ENCODE measurements at places on chromosomes 2 and 18. TPM values are rescaled to one million over a fixed set of nuclear protein-coding genes. Genes with fewer than 3 reads are reported as not detected.

Gene SLC11A1
- 302 TPM for total RNA-seq

Gene MRPL19
- total RNA-seq = 41.0 TPM

Gene BIN1
- total RNA-seq = 33.4 TPM

Gene CNDP1
- not detected for total RNA-seq

Gene MARS2
- total RNA-seq = 6.5 TPM

Gene AKAIN1
- not detected for total RNA-seq

Gene MDH1B
- total RNA-seq = 0.26 TPM

DNA sequence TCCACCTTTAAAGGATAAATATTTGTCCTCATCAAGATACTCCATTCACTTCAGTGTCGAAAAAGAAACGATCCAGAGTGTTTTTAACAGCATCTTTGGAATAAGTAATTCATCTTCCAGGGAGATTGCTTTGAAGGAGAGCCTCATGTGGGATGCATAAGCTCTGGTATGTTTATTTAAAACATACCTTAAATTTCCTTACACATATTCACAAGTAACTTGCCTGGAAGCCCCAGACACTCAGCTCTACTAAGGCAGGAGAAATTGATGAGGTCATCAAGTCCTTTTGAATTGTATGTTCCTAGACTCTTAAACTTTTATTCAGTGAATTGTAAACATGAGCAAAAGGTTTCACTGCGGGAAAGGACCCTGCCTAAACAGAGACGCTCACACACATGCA, 103.0 kb downstream of the CDK15 start:
- no peaks in the 10 kb centered on the region for H3K36me3 ChIP-seq
- H3K27ac ChIP-seq = no peak overlapping the region
- H3K27me3 ChIP-seq = no peaks in the 10 kb centered on the region
- H3K4me1 ChIP-seq = peaks cover 9% of the 10 kb centered on the region

GRCh38 chr2:176446718-176447414, 177.6 kb downstream of the MTX2 start:
- no peaks in the 10 kb centered on the region for H3K4me1 ChIP-seq

DNA sequence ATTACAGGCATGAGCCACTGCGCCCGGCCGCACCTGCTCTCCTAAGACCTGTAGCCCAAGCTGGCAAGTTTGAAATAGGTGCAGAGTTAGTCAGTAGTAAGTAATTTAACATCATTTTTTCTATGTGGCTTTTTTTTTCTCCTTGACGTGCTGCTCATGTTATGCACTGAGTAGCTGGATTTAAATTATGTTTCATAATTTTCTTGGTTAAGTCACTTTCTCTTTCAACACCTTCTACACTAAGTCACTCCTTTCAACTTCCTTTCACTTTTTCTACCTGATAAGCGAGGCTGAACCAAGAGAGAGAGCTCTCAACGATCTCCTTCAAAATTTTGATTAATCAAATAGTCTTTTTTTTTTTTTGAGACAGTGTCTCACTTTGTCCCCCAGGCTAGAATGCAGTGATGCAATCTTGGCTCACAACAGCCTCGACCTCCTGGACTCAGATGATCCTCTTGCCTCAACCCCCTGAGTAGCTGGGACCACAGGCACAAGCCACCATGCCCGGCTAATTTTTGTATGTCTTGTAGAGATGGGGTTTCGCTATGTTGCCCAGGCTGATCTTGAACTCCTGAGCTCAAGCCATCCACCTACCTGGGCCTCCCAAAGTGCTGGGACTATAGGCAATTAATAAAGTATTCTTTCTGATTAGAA, 13.1 kb downstream of the CASP8 start:
- no peak overlapping the region for H3K27ac ChIP-seq
- H3K4me3 ChIP-seq = no peak overlapping the region
- DNase-seq = no peak
- H3K27me3 ChIP-seq = no peaks in the 10 kb centered on the region
- no peaks in the 10 kb centered on the region for H3K4me1 ChIP-seq
- H3K36me3 ChIP-seq = peaks cover 84% of the 10 kb centered on the region

- H3K4me3 ChIP-seq = no peak overlapping the region
- H3K36me3 ChIP-seq = no peaks in the 10 kb centered on the region
Observed at GRCh38 chr2:85089585-85089984, 43.6 kb upstream of the TCF7L1 start.

GRCh38 chr18:10195529-10195928, 258.9 kb upstream of the APCDD1 start:
- H3K27ac ChIP-seq = no peak overlapping the region
- H3K27me3 ChIP-seq = no peaks in the 10 kb centered on the region
- peaks cover 8% of the 10 kb centered on the region for H3K4me1 ChIP-seq
- H3K4me3 ChIP-seq = no peak overlapping the region

GRCh38 chr2:44598330-44599119, 236.8 kb downstream of the CAMKMT start:
- H3K4me3 ChIP-seq = no peak overlapping the region
- DNase-seq = no peak
- H3K27ac ChIP-seq = no peak overlapping the region
- no peaks in the 10 kb centered on the region for H3K27me3 ChIP-seq
- no peaks in the 10 kb centered on the region for H3K4me1 ChIP-seq

GRCh38 chr2:25894135-25894830, 16.0 kb upstream of the ASXL2 start:
- H3K27me3 ChIP-seq = no peaks in the 10 kb centered on the region
- H3K27ac ChIP-seq = no peak overlapping the region
- H3K4me3 ChIP-seq = no peak overlapping the region
- H3K4me1 ChIP-seq = no peaks in the 10 kb centered on the region
- H3K36me3 ChIP-seq = no peaks in the 10 kb centered on the region

GRCh38 chr2:15594291-15595256, 2.9 kb downstream of the DDX1 start:
- DNase-seq = no peak
- no peaks in the 10 kb centered on the region for H3K27me3 ChIP-seq
- no peak overlapping the region for H3K4me3 ChIP-seq
- H3K36me3 ChIP-seq = peaks cover 47% of the 10 kb centered on the region
- H3K4me1 ChIP-seq = peaks cover 15% of the 10 kb centered on the region
- no peak overlapping the region for H3K27ac ChIP-seq

GRCh38 chr2:68757081-68757480, 22.5 kb downstream of the ARHGAP25 start:
- peaks cover 31% of the 10 kb centered on the region for H3K4me1 ChIP-seq
- H3K36me3 ChIP-seq = no peaks in the 10 kb centered on the region
- H3K4me3 ChIP-seq = no peak overlapping the region
- H3K27me3 ChIP-seq = no peaks in the 10 kb centered on the region

DNA sequence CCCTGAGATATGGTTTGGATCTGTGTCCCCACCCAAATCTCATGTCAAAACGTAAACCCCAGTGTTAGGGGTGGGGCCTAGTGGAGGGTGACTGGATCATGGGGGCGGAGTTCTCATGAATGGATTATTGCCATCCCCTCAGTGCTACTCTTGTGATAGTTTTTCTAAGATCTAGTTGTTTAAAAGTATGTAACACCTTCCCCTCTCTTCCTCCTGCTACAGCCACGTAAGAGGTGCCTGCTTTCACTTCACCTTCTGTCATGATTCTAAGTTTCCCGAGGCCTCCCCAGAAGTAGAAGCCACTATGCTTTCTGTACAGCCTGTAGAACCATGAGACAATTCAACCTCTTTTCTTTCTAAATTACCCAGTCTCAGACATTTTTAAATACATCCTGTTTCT, 16.9 kb downstream of the PUM2 start:
- H3K27me3 ChIP-seq = no peaks in the 10 kb centered on the region
- H3K4me1 ChIP-seq = peaks cover 30% of the 10 kb centered on the region
- no peak overlapping the region for H3K4me3 ChIP-seq

GRCh38 chr2:157932480-157933159, 56.5 kb upstream of the ACVR1 start:
- H3K4me1 ChIP-seq = no peaks in the 10 kb centered on the region
- no peaks in the 10 kb centered on the region for H3K36me3 ChIP-seq
- H3K27ac ChIP-seq = no peak overlapping the region
- no peaks in the 10 kb centered on the region for H3K27me3 ChIP-seq

- H3K4me3 ChIP-seq = no peak overlapping the region
- peaks cover 19% of the 10 kb centered on the region for H3K4me1 ChIP-seq
- H3K36me3 ChIP-seq = peaks cover 65% of the 10 kb centered on the region
- no peak overlapping the region for H3K27ac ChIP-seq
- DNase-seq = peak; percentile 58
- H3K27me3 ChIP-seq = no peaks in the 10 kb centered on the region
Observed at GRCh38 chr2:238169708-238170251, 11.0 kb downstream of the ERFE start.

- no peaks in the 10 kb centered on the region for H3K27me3 ChIP-seq
- H3K4me3 ChIP-seq = no peak overlapping the region
- H3K4me1 ChIP-seq = peaks cover 46% of the 10 kb centered on the region
- DNase-seq = no peak
- H3K36me3 ChIP-seq = peaks cover 44% of the 10 kb centered on the region
Observed at GRCh38 chr2:98606431-98606830, 1.9 kb downstream of the COA5 start.

DNA sequence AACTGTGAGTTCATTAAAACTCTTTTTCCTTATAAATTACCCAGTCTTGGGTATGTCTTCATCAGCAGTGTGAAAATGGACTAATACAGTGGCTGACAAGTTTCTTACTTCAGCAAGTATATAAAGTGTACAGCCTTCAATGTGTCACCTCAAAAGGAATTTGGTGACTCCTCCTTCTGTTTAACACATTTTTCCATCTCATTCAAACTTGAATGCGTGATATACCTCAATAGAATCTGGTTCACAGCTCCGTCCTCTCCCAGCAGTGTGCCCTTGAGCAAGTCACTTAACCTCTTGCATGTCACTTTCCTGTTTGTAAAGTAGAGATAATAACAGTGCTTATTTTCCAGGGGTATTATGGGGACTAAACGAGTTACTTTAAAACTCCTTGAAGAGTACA, 159.6 kb downstream of the CCBE1 start:
- H3K36me3 ChIP-seq = no peaks in the 10 kb centered on the region
- no peak overlapping the region for H3K27ac ChIP-seq
- DNase-seq = no peak
- H3K27me3 ChIP-seq = no peaks in the 10 kb centered on the region
- H3K4me1 ChIP-seq = no peaks in the 10 kb centered on the region

GRCh38 chr2:85445316-85446295, 27.1 kb downstream of the SH2D6 start:
- H3K27ac ChIP-seq = peak overlapping the region; percentile 51
- no peak for DNase-seq
- no peaks in the 10 kb centered on the region for H3K27me3 ChIP-seq
- H3K4me1 ChIP-seq = peaks cover 5% of the 10 kb centered on the region
- no peaks in the 10 kb centered on the region for H3K36me3 ChIP-seq

DNA sequence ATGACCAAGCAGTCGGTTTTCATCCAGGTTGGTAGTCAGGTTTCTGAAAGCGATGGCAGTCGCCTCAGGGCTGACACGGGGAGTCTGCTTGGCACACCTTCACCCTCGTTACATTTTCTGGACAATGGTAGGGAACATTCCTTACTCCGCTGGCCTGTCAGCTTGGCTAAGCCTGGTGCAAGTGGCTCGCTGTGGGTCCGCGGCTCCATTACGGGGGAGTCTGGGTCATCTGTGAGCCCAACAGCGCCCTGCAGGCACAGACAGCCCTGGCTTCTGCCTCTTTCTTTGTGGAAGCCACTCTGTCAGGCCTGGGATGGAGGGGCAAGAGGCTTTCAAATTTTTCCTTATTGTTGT, 95.6 kb downstream of the HDAC4 start:
- H3K36me3 ChIP-seq = no peaks in the 10 kb centered on the region
- no peak overlapping the region for H3K4me3 ChIP-seq
- no peaks in the 10 kb centered on the region for H3K27me3 ChIP-seq

- no peak for DNase-seq
- H3K27me3 ChIP-seq = no peaks in the 10 kb centered on the region
- H3K4me3 ChIP-seq = no peak overlapping the region
- no peak overlapping the region for H3K27ac ChIP-seq
Observed at GRCh38 chr18:70334728-70335329, 46.0 kb downstream of the SOCS6 start.

GRCh38 chr2:106105151-106105922, 88.8 kb downstream of the UXS1 start:
- H3K27ac ChIP-seq = no peak overlapping the region
- H3K27me3 ChIP-seq = no peaks in the 10 kb centered on the region
- no peak overlapping the region for H3K4me3 ChIP-seq
- no peak for DNase-seq
- H3K4me1 ChIP-seq = no peaks in the 10 kb centered on the region

- H3K36me3 ChIP-seq = peaks cover 34% of the 10 kb centered on the region
- peak overlapping the region; percentile 18 for H3K27ac ChIP-seq
- no peaks in the 10 kb centered on the region for H3K27me3 ChIP-seq
- no peak overlapping the region for H3K4me3 ChIP-seq
Observed at GRCh38 chr2:85770786-85771409, 17.1 kb downstream of the ATOH8 start.

DNA sequence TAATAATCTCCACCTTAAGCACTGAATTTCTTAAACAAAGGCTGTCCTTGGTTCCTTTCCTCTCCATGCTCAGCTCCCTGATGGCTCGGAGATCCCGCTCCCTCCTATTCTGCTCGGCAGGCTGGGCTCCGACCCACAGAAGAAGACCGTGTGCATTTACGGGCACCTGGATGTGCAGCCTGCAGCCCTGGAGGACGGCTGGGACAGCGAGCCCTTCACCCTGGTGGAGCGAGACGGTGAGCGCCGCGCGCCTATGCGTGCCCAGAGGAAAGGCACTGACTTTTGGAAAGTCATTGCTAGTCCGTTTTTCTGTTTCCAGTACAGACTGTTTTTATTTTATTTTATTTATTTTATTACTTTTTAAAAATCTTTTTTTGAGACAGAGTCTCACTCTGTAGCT, 9.6 kb downstream of the CNDP2 start:
- no peaks in the 10 kb centered on the region for H3K27me3 ChIP-seq
- DNase-seq = no peak
- H3K27ac ChIP-seq = no peak overlapping the region
- H3K4me1 ChIP-seq = peaks cover 4% of the 10 kb centered on the region
- H3K4me3 ChIP-seq = no peak overlapping the region

DNA sequence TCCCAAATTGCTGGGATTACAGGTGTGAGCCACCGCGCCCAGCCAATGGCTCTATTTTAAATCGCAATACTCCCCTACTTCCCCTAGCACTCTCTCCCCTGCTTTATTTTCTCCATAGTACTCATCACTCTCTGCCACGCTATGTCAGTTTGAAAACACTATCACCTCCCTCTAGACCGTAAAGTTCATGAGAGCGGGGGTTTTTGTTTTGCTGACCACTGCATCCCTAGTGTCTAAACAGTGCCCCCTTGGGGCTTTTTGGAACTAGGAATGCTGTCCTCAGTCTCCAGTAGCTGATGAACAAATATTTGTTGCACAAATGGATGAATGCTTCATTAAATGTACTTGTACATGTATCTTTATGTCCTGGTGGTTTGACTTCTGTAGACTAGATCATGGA, 44.1 kb downstream of the ATOH8 start:
- DNase-seq = no peak
- H3K4me3 ChIP-seq = no peak overlapping the region
- no peak overlapping the region for H3K27ac ChIP-seq
- no peaks in the 10 kb centered on the region for H3K36me3 ChIP-seq

- H3K4me3 ChIP-seq = no peak overlapping the region
- DNase-seq = no peak
- H3K4me1 ChIP-seq = peaks cover 3% of the 10 kb centered on the region
- H3K27me3 ChIP-seq = no peaks in the 10 kb centered on the region
Observed at GRCh38 chr2:138703242-138703641, 76.9 kb downstream of the NXPH2 start.

GRCh38 chr2:147051814-147052213, 793.0 kb upstream of the ACVR2A start:
- H3K4me1 ChIP-seq = peaks cover 7% of the 10 kb centered on the region
- H3K27me3 ChIP-seq = no peaks in the 10 kb centered on the region
- H3K4me3 ChIP-seq = no peak overlapping the region
- H3K27ac ChIP-seq = no peak overlapping the region

- H3K27ac ChIP-seq = no peak overlapping the region
- H3K4me3 ChIP-seq = no peak overlapping the region
- no peaks in the 10 kb centered on the region for H3K36me3 ChIP-seq
- H3K27me3 ChIP-seq = no peaks in the 10 kb centered on the region
Observed at GRCh38 chr2:12253167-12253778, 463.5 kb upstream of the TRIB2 start.

- no peaks in the 10 kb centered on the region for H3K27me3 ChIP-seq
- peaks cover 19% of the 10 kb centered on the region for H3K4me1 ChIP-seq
Observed at GRCh38 chr18:63365876-63366212, 1.2 kb downstream of the KDSR start.
